ENCODE measurements at places on chromosomes 5 and 9. TPM values are rescaled to one million over a fixed set of nuclear protein-coding genes. Genes with fewer than 3 reads are reported as not detected.

The NTNG2 gene
- 1.5 TPM for total RNA-seq

The IL9 gene
- not detected for total RNA-seq

The FUT7 gene
- total RNA-seq = not detected

The PRDM9 gene
- not detected for total RNA-seq

The ASB6 gene
- 21.3 TPM for total RNA-seq

The SPATA31A7 gene
- not detected for total RNA-seq

The PCDHGA1 gene
- total RNA-seq = 0.31 TPM

The SPATA31A3 gene
- total RNA-seq = not detected

The TMEM8B gene
- total RNA-seq = 2.0 TPM

The TNC gene
- total RNA-seq = 0.59 TPM

The SAPCD2 gene
- total RNA-seq = 22.7 TPM

The SPINK13 gene
- total RNA-seq = not detected

The CHD1 gene
- 27.6 TPM for total RNA-seq

The DAB2 gene
- total RNA-seq = 9.2 TPM

The C5orf15 gene
- total RNA-seq = 56.5 TPM

The IFT74 gene
- total RNA-seq = 13.7 TPM

The MSX2 gene
- total RNA-seq = 4.9 TPM

The GEMIN5 gene
- 23.6 TPM for total RNA-seq

The TMEM174 gene
- total RNA-seq = not detected

The C9orf43 gene
- total RNA-seq = 0.59 TPM

The ATP6V1G1 gene
- 115 TPM for total RNA-seq

The DPYSL3 gene
- total RNA-seq = 22.2 TPM

The ADAMTS19 gene
- not detected for total RNA-seq

The GALT gene
- 17.6 TPM for total RNA-seq

The CCNJL gene
- total RNA-seq = 12.3 TPM

The FST gene
- 2.6 TPM for total RNA-seq

The FOXD4 gene
- total RNA-seq = 0.44 TPM

The WHRN gene
- 4.4 TPM for total RNA-seq

The PCDHGA12 gene
- total RNA-seq = not detected

The GLDC gene
- total RNA-seq = 14.1 TPM

The GRAMD2B gene
- total RNA-seq = 1.5 TPM

The LCN12 gene
- total RNA-seq = 1.3 TPM

The EGR1 gene
- 10.9 TPM for total RNA-seq

The SH3TC2 gene
- total RNA-seq = 0.73 TPM

All from A549 treated with GW870086 at 1 μM for 4 hours (cell line).